Bronchus fibroblast of lung (primary cell): ENCODE measurements at places on chromosomes 3 and 15. TPM values are rescaled to one million over a fixed set of nuclear protein-coding genes. Genes with fewer than 3 reads are reported as not detected.

OCA2 gene
- total RNA-seq: under 0.01 TPM in 1 of 2 replicates, not detected in the other

SH2D7 gene
- total RNA-seq: not detected in 2 replicates

EXOSC7 gene
- 60.9 and 64.1 TPM in 2 replicates for total RNA-seq

DHX36 gene
- total RNA-seq: 16.8 and 19.0 TPM in 2 replicates

SLC12A8 gene
- total RNA-seq: 4.8 and 6.2 TPM in 2 replicates

RBM15B gene
- total RNA-seq: 21.9 and 23.2 TPM in 2 replicates

GOLGA8K gene
- not detected in 2 replicates for total RNA-seq

CCDC39 gene
- not detected in 2 replicates for total RNA-seq

UBA7 gene
- total RNA-seq: 12.0 and 14.5 TPM in 2 replicates

C15orf62 gene
- not detected in 2 replicates for total RNA-seq

PARP9 gene
- 8.9 and 9.8 TPM in 2 replicates for total RNA-seq

KY gene
- not detected in 2 replicates for total RNA-seq
